ENCODE measurements at places on chromosomes 16 and 17.

- no peak for DNase-seq
Measured at GRCh38 chr17:27878776-27879562, 14.2 kb downstream of the LYRM9 start.

- no peak for DNase-seq
Measured at GRCh38 chr17:66172144-66172543, 19.8 kb downstream of the CEP112 start.

- no peak for DNase-seq
Measured at GRCh38 chr17:75589919-75590303, 2.3 kb downstream of the MYO15B start.

- DNase-seq = no peak
Measured at GRCh38 chr17:71460943-71461342, 659.9 kb upstream of the SOX9 start.

DNA sequence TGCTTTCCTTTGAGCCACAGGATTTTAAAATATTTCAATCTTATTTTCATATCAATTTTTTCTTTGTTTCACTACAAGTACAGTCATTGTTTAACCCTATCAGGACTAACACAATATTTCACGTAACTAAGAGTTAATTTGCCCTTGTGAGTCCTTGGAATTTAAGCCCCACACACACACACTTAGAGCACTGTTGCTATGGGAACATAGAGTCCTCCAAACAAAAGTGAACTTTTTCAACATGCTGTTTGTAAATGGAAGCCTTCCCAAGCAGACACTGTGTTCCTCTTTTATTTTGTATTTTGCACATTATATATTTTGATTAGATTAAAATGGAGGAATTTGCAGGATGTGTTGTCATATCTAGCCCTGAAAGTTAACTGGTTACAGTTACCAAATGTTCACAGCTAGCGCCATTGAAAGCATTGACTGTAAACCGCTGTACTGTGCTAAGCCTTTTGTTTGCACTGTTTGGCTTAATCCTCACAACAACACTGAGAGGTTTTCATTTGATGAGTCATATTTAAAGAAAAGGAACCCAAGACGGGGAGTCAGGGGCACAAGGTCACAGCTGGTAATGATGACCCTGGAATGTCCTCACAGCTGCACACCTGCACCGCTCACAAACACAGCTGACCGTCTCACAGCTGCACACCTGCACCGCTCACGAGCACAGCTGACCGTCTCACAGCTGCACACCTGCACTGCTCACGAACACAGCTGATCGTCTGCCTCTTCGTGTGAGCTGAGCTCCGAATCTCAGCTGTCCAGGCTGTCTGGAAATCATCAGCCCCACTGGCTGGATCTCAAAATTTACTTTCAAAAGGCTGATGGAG, 6.3 kb downstream of the HSBP1 start:
- no peak for DNase-seq

- no peak for DNase-seq
Measured at GRCh38 chr17:71500761-71501555, 619.9 kb upstream of the SOX9 start.

- no peak for DNase-seq
Measured at GRCh38 chr17:32940706-32941390, 12.9 kb downstream of the TMEM98 start.

DNA sequence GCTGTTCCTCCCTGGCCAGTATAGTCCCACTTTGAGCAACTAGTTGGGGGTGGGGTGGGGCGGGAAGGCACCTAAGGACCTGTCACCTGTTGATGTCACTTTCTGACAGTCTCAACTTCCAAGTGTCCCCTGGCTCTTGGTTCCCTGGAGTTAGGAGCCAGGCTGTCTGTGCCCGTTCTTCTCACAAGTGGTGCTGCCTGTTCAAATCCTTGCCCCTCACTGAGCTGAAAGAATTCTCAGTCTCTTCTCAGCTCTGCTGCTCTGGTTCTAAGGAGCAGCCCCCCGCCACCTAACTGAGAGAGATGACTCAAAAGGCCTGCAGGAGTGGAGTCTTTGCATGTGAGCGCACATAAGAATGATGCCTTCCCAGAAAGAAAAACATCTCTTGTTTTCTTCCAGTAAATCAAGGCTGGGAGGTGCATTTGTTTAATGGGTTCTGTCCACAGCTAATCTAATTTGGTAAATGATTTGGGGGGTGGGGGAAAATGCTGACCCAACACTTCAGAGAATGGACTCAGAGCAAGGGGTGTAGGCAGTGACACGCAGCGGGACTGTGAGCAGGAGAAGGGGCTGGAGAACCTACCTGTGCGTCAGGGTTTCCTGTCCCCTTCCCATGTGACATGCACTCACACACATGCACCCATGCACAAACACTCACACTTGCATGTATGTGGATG, 78.2 kb upstream of the NLRP1 start:
- no peak for DNase-seq

DNA sequence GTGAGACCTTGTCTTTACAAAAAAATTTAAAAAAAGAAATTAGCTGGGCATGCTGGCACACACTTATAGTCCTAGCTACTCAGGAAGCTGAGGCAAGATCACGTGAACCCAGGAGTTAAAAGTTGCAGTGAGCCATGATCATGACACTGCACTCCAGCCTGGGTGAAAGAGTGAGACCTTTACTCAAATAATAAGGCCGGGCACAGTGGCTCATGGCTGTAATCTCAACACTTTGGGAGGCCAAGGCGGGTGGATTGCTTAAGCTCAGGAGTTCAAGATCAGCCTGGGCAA, 11.5 kb upstream of the RIPOR1 start:
- DNase-seq = no peak

DNA sequence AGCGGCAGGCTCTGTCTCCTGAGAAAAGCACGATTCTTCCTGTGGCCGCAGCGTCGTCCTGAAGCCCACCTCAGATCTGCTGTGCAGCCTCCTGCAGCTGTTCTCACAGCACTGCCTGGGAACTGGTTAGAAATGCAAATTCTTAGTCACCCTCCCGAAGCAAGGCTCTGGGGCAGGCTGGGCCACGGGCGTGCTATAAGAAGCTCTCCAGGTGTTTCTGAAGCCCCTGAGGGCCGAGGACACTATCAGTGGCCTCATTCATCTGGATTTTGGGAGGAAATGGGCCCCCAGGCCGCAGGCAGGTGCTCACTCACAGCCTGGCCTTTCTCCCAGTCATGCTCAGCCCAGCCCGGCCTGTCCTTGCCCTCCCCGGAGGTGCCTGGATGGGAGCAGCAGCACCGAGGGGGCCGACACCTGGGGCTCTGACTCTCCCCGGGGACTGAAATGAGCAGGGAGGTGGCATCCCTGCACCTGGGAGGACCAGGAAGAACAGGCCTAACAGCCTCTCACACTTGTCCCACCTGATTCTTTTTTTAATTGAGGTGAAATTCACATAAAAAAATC, 10.4 kb upstream of the NLRC3 start:
- DNase-seq = no peak

DNA sequence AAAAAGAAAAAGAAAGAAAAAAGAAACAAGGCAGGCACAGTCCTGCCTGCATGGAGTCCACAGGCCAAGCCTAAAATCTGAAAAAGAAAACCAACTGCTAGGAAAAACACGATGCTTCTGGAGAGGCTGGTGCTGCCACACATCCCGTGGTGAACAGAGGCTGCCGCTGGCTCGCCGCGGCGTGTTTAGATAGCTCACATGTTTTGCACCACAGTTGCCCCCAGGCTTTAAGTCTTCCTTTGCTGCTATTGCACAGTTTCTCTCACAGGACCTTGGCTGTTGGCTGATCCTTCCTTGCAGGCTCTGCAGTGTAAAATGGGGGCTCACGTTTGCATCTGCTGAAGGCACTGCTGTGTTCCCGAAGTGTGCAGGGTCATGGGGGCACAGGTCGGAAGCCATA, 8.6 kb downstream of the SLC6A4 start:
- DNase-seq = no peak

GRCh38 chr16:20704281-20704680, 6.8 kb upstream of the ACSM1 start:
- no peak for DNase-seq

Measured in K562 (cell line).